Diencephalon (tissue), 1 donor: ENCODE measurements at places on chromosomes 6 and 20. TPM values are rescaled to one million over a fixed set of nuclear protein-coding genes. Genes with fewer than 3 reads are reported as not detected.

Gene LCA5
- 20.5 TPM for total RNA-seq

Gene PRPH2
- 11.5 TPM for total RNA-seq

Gene ELOVL2
- total RNA-seq = 35.3 TPM

Gene ZBP1
- not detected for total RNA-seq

Gene FILIP1
- 5.3 TPM for total RNA-seq

Gene CFB
- 3.2 TPM for total RNA-seq

Gene DEFB124
- total RNA-seq = not detected

Gene LPA
- total RNA-seq = 7.6 TPM

Gene PLTP
- total RNA-seq = 49.8 TPM

Gene OPN5
- not detected for total RNA-seq

Gene C6orf52
- total RNA-seq = 0.92 TPM
